Activated CD4-positive, alpha-beta T cell treated with anti-CD3 and anti-CD28 coated beads, Interleukin-2, amount 10 ng/mL, durations not matched to agents 7 days and 5 days (primary cell): ENCODE measurements at places on chromosomes 12 and 14. TPM values are rescaled to one million over a fixed set of nuclear protein-coding genes. Genes with fewer than 3 reads are reported as not detected.

- DNase-seq, result no peak
Measured at GRCh38 chr14:89486961-89487360, 69.9 kb upstream of the FOXN3 start.

- no peak for DNase-seq
Measured at GRCh38 chr12:42802785-42803189, 213.2 kb upstream of the PRICKLE1 start.

- DNase-seq, result no peak
Measured at GRCh38 chr14:63952933-63953437, 100.2 kb downstream of the SYNE2 start.

DNA sequence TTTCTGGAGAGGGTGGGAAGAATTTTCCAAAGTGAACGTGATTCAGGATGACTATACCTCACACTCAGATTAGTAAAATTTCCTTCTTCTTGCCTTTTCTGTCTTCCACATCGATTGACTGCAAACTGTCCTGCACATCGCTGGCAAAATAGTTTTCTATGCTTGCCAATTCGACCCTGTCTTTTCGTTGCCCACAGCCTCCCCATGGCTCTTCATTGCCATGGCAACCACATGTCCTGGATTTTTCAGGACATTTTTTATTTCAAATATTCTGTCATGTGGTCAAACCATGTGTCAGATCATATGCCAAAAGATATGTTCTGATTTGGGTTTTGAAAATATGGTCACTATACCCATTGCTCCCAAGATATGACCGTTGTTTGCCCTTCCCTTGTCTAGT lies 46.9 kb upstream of the OTX2 start:
- DNase-seq, result no peak

- no peak for DNase-seq
Measured at GRCh38 chr14:54487771-54488170, 1.0 kb downstream of the GMFB start.

DNA sequence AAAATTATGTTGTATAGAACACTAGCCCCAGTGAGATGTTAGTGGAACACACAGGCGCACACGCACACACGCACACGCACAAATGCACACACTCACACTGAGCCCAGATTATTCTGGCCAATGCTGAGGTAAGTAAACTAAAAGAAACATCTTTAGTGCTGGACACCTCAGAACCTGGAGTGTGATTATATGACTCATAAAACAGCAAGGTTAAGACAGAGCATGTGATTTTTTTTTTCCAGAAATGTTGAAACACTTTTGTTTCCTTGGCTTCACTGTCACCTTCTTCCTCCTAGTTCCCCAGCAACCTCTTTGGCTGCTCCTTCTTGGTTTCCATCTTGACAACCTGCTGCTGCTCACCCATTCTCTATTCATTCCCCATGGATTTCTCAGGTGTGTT lies 141.0 kb upstream of the ALG10B start:
- no peak for DNase-seq

- no peak for DNase-seq
Measured at GRCh38 chr12:84070292-84070691, 842.3 kb downstream of the SLC6A15 start.

- DNase-seq, result no peak
Measured at GRCh38 chr12:116698116-116698515, 39.8 kb downstream of the SPRING1 start.

DNA sequence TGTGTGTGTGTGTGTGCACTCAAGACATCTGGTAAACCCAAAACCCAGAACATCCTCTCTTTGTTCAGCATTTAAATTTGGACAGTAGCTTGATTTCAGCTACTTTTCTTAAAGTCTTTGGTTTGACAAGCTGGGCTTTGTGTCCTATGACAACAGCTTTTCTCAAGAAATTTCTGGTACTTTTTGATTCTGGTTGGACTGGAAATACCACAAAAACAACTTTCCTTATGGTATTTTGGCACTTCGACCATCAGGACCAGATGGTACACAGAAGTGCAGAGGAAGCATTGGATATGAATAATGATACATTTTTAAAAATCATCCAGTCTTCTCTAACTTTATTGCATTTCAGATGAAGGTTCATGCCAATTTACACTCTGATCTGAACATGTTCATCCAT lies 286.6 kb upstream of the FLRT2 start:
- no peak for DNase-seq

- DNase-seq, result no peak
Measured at GRCh38 chr12:99552022-99552421, 95.5 kb upstream of the GARIN6 start.

DNA sequence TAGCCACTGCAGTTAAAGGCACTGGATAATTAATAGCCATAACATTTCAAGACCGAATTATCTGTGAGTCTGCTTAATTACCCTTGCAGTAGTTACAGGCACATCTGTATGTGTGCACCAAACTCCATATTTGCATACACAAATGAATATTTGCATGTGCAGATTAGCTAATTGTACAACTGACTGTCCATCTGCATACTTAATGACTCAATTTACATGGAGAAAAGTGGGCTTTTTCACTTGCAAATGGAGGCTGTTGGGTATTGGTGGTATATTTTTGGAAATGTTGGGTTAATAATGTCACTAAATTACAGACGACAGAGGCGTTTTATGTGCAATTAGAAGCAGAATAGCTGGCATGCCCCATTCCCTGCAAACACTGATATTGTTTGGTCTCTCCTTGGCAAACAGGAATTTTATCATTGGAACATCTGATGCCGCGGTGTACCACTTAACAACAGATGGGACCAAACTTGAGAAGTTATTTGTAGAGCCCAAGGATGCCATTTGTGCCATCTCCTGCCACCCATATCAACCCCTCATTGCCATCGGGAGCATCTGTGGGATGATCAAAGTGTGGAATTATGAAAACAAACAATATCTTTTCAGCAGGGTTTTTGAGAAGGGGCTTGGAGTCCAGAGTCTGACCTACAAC lies 39.6 kb downstream of the CFAP251 start:
- DNase-seq, result no peak

GRCh38 chr14:61297581-61297980 lies 16.4 kb upstream of the TMEM30B start:
- no peak for DNase-seq

DNA sequence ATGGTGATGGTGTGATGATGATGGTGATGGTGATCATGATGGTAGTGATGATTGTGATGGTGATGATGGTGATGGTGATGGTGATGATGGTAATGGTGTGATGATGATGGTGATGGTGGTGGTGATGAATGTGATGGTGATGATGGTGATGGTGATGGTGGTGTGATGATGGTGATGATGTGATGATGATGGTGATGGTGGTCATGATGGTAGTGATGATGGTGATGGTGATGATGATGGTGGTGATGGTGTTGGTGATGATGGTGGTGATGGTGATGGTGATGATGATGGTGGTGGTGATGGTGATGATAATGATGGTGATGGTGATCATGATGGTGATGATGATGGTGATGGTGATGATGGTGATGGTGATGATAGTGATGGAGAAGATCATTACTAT lies 120.3 kb downstream of the ZNF664 start:
- DNase-seq, result no peak

DNA sequence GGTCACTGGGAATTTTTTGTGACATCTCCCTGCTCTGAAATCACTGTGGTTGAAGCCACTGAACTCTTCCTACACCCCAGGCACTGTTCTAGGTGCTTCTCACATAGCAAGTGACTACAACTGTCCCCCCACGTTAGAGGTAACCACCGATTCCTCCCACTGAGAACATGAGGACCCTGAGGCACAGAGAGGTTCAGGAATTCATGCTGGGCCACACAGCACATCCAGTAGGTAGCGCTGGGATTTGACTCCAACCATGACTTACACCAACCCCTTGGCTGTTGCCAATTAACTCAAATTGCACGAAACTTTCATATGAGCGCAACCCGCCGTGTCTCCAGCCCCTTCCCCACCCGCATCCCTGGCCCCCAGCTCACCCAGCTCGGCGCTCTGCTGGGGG lies 105.2 kb downstream of the RFLNA start:
- DNase-seq, result no peak

DNA sequence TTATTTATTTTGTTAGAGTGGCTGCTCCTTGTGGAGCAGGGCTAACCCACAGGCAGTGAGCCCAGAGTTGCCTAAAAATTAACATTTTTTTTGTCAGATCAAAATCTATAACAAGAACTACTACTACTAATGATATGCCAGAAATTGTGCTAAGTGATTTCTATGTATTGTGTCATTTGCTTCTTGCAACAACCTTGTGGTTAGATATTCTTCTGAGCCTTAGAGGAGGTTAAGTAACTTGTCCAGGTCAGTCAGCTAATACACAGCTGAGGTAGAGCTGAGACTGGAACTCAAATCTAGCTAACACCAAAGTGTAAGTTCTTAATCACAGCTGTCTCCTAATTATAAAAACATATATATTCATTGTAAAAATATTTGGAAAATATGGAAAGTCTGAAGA lies 29.8 kb downstream of the CFL2 start:
- DNase-seq, result no peak

- no peak for DNase-seq
Measured at GRCh38 chr12:127774828-127775227, 492.1 kb upstream of the TMEM132C start.

DNA sequence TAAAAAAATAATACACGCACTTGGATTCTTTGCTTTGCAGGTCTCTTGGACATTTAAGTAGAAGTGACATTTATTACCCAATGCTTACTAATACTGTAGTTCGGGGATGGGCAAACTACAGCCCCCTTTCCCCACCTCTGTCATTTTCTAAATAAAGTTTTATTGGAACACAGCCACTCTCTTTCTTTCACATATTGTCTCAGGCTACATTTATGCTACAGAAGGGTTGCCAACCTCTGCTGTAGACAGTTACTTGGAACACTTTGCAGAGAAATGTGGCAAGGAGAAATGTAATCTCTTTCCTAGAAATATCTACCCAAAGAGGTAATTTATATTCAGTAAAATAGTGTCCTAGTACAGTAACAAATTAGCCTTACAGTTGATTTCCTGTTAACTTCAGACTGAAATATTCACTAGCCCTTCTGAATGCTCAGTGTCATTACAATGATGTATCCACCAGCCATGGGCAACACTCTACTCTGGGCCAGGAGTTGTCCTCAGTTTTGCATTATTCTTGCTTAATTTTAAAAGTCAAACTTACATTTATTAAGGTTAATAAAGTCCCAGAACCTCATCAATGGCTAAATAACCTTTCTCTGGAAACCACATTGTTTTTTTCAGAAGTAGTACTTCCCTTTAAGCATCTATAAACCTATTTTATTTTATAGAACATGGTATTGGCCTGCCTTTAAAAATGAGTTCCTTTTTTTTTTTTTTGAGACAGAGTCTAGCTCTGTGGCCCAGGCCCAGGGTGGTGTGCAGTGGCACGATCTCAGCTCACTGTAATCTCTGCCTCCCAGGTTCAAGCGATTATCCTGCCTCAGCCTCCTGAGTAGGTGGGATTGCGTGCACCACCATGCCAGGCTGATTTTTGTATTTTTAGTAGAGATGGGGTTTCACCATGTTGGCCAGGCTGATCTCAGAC lies 269.6 kb upstream of the AMIGO2 start:
- no peak for DNase-seq

DNA sequence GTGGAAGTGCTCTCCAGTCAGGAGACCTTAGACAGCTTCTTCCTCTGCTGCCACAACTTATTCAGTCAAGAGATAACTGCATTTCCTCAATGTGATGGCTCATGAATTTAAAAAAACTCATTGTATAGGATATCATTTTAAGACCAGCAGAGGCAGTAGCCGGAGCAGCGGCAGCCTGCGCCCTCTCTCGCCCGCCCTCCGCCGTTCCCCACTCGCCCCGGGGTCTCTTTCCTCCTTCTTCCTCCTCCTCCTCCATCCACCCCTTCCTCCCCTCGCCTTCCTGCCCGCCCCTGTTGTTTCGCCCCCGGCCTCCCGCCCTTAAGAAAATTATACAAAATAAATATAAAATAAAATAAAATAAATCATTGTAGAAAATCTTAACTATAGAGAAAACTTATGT lies 687.6 kb downstream of the FLRT2 start:
- no peak for DNase-seq

- no peak for DNase-seq
Measured at GRCh38 chr14:71728386-71728785, 203.8 kb upstream of the RGS6 start.

RTN1 gene
- not detected for total RNA-seq

RNFT2 gene
- 15.1 TPM for total RNA-seq

TAS2R43 gene
- 1.7 TPM for total RNA-seq

C1QL4 gene
- not detected for total RNA-seq

TMEM119 gene
- total RNA-seq, result 1.7 TPM

ANKS1B gene
- 0.17 TPM for total RNA-seq

TMEM233 gene
- not detected for total RNA-seq

LRP1-AS gene
- not detected for total RNA-seq

IL23A gene
- total RNA-seq, result 8.0 TPM

ANO4 gene
- not detected for total RNA-seq

PAX9 gene
- total RNA-seq, result not detected

TSPAN19 gene
- not detected for total RNA-seq

HOXC12 gene
- not detected for total RNA-seq

IKZF4 gene
- total RNA-seq, result 17.4 TPM

KCNJ8 gene
- total RNA-seq, result not detected

GPR68 gene
- 32.7 TPM for total RNA-seq

OTX2 gene
- not detected for total RNA-seq
